ENCODE measurements at places on chromosomes 12 and 14.

DNA sequence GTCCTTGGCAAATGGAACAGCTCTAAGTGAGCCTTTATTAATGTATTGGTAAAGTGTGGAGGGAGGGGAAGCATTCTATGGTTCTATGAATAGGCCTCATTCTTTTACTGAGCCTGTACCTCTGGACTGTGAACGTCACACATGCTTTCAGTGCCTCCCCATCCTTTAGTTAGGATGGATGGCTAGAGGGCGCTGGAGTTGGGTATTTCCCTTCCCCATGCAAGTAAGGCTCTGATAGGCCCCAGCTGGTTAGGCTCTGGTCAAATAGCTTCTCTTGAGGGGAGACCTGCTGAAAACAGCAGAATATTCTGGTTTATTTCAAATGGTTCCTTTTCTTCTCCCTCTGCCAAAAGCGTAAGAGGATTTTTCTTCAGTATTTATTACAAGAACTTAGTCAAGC, 860.9 kb upstream of the MDGA2 start:
- no peak for DNase-seq

DNA sequence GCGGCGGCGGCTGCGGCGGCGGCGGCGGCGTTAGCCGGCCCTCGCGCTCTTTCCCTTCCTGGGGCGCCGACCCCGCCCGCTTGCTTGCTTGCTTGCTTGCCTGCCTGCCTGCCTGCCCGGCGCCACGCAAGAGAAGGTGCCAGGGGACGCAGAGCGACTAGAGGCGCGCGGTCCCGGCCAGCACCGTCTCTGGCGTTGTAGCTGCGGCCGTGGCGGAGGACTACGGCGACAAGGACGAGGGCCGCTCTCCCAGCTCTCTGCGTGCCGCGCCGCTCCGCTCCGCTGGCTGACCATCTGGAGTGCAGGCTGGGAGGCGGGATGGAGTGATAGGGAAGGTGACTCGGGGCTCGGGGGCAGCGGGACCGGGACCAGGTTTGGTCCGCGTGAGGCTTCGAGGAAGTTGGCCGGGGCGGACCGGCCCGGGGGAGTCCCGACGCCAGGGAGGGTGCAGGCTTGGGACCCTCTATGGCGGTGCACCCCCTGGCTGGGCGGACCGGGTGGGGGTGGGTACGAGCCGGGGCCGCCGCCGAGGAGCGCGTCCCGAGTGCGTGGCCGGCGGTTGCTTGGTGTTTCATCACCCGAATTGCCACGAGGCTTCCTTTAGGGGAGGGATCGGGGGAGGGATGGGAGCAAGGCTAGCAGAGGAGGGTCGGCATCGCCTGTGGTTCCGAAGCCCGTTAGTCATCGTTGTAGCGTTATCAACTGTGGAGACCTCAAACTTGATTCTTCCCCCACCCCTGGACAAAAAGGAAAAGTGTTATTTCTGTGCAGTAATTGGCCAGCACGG, 471 bp downstream of the XPOT start:
- DNase-seq, result peak; percentile 6

- no peak for DNase-seq
These were observed 282.9 kb downstream of the DUSP6 start for GRCh38 chr12:89069431-89069830.

- no peak for DNase-seq
These were observed 70.6 kb downstream of the TMEM132C start for GRCh38 chr12:128337431-128338170.

- no peak for DNase-seq
These were observed 46.3 kb upstream of the PCED1B start for GRCh38 chr12:47033081-47033480.

DNA sequence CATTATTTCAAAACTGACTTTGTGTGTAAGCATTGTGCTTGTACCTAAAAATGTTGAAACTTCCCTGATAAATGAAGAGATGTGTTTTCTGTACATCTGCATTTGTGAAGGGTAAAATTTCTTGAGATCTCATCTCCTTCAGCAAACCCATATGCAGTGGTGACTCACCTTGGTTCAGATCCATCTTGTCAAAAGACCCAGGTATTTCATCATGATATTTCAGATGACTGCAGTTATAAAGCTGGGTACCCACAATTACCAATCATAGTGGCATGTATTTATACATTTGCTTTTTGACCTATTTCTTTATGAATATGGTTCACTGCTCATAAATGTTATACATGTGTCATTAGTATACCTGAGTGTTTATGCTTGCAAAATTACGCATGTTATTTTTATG, 1213.6 kb downstream of the GALC start:
- DNase-seq, result no peak

DNA sequence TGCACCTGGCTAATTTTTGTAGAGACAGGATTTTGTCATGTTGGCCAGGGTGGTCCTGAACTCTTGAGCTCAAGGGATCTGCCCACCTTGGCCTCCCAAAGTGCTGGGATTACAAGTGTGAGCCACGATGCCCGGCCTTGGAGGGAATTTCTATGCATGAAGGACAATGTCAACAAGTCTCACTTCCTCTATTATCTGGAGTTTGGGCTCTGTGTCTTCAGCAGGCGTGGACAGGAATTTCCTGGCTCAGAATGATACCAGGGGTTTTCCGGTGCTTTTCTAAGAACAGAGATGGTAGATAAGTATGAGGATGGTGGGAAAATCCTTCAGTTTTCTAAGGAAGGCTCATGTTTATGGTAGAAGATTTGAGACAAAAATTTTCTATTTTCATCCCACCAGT, 75.0 kb upstream of the CCDC60 start:
- no peak for DNase-seq

DNA sequence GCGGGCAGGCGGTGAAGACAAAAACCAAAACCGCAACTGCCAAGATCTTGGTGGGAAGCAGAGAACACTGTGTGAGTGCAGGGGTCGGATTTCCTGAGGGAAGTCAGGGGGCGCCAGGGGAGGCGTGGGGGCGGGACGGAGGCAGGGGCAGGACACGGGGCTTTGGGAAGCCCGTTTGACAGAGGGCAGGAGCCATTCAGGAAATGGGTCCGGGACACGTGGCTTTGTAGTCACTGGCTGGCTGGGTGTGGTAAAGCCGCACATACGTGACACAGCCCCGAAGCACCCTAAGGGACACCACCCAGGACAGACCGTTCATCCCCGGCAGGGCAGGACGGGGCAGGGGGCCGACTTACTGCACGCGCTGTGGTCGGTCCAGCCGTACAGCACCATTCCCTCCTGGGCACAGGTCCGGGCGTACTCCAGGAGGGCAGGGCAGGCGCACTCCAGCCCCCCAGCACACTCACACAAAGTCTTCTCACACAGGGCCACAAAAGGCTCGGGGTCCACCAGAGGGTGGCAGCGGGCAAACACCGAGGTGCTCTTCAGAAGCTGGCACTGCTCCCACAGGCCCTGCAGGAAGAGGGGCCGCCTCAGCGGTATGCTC, 49.4 kb downstream of the VWF start:
- DNase-seq, result no peak

DNA sequence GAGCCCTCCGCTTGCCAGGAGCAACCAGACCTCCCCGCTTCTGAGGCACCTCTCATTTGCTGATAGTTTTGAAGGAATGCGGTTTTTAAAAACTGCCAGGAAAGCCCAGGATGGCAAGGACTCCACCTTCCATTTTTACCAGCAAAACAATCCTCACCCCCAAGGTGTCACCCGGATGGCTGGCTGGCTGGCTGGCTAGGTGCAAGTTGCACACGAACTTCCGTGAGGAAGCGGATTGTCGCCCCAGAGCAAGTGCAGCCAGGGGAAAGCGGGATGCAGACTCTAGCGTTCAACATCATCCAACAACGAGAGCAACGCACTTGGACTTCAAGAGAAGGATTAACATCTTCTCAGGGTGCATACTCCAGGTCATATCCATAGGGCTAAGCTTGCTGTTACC, 125.4 kb downstream of the RIMBP2 start:
- DNase-seq, result no peak

DNA sequence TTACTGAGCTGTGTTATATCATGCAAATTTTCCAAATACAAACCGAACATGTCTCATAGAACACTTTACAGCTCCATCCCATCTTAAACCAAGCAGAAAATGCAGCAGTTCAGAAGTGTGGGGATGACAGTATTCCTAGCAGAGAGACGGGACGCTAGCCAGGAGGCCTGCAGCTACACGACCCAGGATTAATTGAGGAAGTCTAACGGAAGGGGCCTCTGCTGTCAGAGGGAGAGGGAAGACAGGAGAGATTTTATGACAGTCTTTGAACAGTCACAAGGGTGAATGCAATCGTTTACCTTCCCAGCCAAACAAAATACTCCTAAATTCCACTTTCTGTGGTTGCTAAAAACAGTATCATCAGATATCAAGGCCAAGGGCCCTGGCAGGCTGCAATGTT, 261.9 kb downstream of the TMEM132D start:
- no peak for DNase-seq

DNA sequence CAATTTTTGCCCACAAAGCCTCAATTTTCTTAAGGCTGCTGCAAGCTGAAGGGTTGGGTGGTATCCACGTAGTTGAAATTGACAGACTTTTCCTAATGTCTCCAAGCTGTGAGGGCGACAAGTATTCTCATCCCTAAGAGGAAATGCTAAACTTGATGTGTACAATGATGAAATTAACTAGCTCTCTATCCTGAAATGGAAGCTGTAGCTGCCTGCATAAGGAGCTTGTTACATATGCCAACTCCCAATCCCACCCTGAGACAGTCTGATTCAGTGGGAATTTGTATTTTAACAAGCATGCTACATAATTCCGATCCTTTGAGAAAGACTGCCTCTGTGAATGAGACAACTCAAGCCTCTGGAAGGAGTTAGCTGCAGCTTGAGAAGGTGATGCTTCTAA, 45.7 kb upstream of the MDM1 start:
- no peak for DNase-seq

DNA sequence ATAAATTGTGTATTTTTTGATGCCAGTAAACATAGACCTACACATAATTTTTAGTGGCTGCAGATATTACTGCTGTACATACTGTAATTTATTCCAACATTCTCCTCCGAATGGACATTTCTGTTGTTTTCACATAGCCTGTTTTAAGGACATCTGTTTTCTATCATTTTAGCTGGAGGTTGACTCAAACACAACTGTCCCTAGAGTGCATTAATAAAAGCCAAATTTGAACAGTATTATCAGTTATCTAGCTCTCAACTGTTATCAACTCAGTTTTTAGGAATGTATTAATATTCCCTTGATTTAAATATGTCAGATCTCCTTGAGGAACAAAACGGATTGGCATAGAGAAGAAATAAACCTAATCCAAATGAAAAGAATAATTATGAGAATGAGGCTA, 17.2 kb upstream of the PIWIL1 start:
- no peak for DNase-seq

DNA sequence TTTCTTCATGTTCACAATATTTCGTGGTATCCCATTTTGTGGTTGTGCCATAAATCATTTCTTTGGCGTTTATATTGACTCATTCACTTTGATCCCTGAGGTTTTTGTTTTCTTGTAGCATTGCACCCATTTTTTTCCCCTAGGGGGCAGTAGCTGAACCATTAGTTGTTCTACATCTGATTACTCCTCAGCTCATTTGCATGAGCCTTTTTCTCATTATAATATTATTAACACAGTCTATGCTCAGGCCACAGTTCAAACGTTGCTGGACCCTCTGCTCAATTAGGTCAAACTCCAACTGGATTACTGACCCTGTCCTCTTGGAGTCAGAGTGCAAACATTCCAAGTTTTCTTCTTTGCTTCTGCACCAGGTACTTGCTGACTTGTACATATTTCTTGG, 475.4 kb upstream of the SEL1L start:
- DNase-seq, result no peak

GRCh38 chr14:66249544-66249943, 236.6 kb upstream of the CCDC196 start:
- no peak for DNase-seq

DNA sequence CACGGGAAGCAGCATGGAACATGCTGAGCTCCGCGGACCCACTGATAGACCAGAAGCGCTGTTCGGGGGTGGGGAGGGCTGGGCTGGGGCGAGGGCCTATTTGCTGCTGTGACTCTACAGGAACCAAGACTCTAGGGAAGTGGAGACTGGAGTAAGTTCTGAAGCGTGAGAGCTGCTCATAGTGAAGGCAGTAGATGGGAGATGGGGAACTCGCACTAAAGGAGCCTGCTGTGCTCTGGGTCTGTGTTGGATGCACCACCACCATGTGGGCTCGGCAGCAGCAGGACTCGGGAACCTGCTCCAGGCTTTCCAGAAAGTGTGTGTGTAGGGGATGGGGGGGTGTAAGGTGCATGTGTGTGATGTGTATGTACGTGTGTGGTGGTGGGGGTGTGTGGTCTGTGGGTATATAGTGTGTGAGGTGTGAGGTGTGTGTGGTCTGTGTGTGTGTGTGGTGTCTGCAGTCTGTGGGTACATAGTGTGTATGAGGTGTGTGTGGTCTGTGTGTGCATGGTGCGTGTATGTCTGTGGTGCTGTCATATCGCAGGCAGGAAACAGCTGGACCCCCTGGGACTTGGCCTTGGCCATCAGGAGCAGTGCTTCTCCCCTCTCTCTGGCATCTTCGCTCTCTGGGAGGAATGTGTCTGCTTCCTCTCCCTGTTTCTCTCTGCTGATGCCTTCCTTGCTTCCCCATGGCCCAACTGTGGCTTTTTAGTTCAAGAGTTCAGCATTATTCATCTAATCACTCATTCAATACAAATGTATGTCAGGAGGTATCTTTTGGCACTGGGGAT, 378.9 kb downstream of the FUT8 start:
- no peak for DNase-seq
